ENCODE measurements at places on chromosomes 2 and 18.
A peak's percentile ranks its signal among the peaks of the same experiment; 100 is the strongest.

DNA sequence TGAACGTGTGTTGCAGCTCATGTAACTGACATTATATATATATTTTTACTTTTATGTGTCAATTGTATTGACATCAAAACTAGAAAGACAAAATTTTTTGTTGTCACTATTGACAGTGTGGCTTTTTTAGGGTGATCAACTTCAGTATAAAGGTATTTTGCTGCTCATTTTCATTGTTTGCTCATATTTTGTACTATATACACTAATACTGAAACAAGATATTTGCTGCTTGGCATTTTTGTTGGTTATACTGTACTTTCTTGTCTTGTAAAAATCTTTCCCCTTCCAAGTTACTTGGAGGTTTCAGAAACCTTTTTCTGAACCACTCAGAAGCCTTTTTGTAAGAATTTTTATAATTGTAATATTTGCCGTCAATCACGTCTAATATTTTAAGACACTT, 16.5 kb downstream of the AFTPH start:
- DNase-seq: no peak

DNA sequence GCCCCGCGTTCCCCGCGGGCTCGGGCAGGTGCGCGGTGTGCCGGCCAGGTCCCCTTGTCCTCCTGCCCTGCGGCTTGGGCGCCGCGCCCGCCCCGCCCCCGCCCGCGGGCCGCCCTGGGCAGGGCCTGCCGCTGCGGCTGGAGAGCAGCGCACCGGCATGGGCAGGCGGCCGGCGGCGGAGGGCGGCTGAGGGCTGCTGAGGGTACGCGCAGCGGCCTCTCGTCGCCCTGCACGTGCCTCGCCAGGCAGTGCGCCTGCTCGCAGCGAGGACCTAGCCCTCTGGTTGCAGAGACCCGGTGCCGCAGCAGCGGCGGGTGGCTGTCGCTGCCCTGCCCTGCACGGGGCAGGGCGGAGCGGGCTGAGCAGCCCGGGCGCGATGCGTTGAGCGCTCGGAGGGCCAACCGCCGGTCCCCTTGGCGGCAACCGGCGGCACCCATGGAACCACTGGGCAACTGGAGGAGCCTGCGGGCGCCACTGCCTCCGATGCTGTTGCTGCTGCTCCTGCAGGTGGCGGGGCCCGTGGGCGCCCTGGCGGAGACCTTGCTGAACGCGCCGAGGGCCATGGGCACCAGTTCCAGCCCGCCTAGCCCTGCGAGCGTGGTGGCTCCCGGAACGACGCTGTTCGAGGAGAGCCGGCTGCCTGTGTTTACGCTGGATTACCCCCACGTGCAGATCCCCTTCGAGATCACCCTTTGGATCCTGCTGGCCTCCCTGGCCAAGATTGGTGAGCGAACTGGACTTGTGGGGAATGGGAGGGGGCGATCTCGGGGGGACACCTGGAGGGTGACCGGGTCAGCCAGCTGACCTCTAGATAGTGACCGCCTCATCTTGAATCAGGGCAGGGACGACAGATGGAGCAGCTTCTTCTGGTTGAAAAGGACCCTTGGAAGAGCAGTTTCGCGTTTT, at the start of gene SLC9A2:
TSS of gene SLC9A2 (plus strand) at position 140 of the 906 bp plus-strand sequence. CDS start at position 436, 296 bp downstream.
- DNase-seq: no peak

GRCh38 chr2:156147594-156148330, 184.8 kb downstream of the NR4A2 start:
- no peak for DNase-seq

GRCh38 chr2:70111752-70112591, 24.7 kb downstream of the PCBP1 start:
- DNase-seq: peak; percentile 77
